ENCODE measurements at places on chromosomes 1 and 21.

- peak; percentile 64 for DNase-seq
Measured at GRCh38 chr1:109620401-109620791, 759 bp downstream of the AMPD2 start.

- no peak for DNase-seq
Measured at GRCh38 chr1:212962509-212962908, 12.2 kb downstream of the VASH2 start.

DNA sequence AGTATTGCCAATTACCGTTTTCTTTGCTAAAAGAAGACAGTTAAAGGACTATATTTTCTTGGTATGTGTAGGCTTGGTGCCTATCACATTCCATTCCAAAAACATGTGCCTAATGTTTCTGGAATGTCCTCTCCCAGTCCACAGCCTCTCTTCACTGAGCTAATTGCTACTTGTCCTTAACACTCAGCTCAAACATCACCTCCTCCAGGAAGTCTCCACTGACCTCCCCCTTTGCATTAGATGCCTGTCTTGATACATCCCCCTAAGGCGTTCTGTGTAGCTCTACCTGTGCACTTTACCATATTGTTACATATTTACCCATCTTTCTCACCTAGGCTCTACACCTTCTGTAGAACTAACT lies 195.6 kb upstream of the CAMK1G start:
- no peak for DNase-seq

DNA sequence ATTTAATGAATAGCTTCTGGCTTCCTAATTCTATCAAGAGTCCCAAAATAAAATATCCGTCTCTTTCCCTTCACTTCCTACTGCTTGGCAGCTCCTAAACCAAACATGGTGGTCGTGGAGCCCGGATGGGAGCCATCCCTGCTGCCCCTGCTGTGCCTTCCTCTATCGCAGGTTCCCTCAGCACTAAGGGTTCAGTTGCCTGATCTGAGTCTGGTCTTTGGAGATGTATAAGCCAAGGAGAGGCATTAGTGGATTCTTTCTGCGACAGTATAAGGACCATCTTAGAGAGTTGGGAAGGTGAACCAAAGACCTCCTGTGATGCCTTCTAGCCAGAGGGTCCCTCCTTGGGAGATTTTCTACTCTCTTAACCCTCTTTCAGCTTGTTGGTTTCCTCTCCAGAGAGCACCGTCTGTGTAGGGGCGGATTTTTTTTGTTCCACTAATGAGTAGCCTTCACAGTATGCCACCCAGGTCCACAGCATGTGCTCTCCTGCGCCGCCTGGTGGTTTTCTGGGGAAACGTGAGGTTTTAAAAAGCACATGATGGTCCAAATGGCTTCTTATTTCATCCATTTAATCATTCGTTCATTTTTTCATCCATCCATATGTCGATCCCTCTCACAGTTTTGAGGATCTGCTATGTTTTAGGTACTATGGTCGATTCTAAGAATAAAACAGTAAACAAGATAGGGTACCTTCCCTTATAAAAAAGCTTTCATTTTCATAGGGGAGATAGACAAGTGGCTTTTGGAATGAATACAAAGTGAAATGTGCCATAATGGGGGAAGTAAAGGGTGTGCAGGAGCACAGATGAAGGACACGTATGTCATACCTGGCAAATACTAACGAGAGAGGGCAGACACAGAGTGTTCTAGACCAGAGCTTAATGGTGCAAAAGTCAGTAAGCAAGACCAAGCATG lies 71.0 kb downstream of the NFASC start:
- DNase-seq, result peak; percentile 55

DNA sequence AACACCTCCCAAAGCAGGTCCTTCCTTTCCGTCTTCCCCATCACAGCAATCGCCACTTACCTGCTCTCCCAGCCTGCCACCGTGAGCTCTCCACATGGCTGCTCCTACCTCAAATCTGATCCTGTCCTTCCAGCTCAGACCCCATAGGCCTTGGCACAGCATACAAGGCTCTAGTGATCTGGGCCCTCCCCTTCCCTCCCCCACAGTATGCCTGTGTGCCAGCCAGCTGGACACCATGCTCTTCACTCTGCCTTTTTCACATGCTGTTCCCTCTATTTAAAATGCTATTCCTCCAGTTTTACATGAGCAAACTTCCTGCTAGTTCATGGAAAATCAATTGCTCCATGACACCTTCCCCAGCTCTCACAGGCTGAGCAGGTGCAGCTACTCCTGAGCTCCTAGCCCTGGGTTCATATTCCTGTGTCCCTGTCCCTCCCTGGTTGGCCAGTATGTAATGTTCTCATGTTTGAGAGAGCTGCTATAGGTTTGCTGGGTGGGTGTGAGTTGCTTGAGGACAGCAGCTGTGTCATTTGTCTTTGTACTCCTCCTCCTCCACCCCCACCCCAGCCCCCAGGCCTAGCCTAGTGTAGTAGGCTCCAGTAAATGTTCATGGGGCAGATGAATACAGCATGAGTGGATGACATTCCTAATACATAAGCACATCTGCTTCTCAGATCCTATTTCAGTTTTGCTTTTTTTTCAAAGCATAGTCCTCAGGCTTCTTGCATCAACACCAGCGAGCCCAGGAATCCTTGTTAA lies 6.3 kb upstream of the TNNT2 start:
- peak; percentile 68 for DNase-seq

DNA sequence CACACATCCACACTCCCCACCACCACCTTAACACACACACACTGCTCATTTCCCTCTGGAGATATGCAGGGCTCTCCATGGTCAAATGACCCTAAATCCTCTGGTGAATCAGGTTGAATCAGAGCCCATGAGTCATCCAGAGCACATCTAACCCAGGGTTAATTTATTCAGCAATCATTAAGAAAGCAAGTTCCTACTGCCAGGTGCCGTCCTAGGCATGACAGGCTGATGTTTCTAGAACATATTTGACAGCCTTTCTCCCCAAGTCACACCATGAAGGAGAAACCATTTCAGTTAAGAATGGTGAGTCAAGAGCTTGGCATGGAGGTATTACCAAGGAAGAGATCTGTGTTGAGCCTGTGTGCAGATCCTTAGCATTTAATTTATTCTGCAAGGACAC lies 194.3 kb upstream of the CAMK1G start:
- no peak for DNase-seq

DNA sequence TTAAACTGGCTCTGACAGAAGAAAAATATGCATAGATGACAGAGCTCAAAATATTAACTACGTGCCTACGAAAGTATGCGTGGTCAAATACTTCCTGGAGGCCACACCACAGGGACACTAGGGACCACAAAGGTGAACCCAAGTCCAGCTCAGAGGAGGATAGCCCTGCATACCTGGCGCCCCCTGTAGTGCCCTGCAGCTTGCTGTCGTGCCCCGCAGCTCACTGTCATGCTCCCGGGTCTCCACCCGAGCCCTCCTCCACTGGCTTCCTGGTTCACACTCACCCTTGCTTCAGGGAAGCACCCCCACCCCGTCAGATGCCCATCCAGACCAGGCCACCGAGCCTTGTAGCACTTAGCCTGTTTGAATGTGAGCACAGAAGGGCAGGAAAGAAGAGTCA lies 16.7 kb upstream of the NADK start:
- no peak for DNase-seq
